ENCODE measurements at places on chromosomes 4 and X. TPM values are rescaled to one million over a fixed set of nuclear protein-coding genes. Genes with fewer than 3 reads are reported as not detected.

PABPC1L2B gene
- 1.3 TPM for total RNA-seq

DNA sequence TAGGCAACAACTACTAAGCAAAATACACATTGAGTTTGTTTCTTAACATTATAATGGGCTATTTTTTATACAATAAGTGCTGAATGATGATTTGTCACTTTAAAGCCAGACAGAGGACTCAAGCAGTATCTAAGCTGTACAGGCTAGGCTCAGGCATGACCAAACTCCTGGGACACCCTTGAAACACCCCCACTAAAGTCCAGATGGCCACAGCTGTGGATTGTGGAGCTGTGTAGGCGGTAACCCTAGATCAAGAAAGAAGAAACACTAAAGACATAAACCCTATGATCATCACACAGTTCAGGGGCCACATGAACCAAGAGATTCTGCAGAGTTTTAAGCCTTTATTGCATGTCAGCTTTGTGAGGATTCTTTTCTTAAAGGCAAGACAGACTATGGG, 25.1 kb downstream of the TAB3 start:
- no peak for DNase-seq

DNA sequence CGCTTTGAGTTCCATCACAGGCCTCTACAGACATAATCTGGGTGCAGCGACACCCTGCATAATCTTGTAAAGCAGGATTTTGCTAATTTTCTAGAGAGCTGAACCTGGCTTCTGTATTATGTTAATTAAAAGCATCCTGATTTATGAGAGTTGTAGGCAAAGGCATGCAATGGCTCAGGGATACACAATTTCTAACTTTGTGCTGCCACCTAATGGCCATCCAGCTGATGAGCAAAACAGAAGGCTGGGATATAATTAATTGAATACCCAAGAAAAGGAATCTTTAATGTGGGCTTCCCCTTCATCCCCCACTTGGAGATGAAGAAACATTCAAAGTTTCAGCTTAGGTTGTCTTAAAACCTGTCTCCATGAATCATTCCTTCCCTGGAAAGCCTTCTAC, 78.1 kb downstream of the BMP15 start:
- DNase-seq: peak; percentile 11

DNA sequence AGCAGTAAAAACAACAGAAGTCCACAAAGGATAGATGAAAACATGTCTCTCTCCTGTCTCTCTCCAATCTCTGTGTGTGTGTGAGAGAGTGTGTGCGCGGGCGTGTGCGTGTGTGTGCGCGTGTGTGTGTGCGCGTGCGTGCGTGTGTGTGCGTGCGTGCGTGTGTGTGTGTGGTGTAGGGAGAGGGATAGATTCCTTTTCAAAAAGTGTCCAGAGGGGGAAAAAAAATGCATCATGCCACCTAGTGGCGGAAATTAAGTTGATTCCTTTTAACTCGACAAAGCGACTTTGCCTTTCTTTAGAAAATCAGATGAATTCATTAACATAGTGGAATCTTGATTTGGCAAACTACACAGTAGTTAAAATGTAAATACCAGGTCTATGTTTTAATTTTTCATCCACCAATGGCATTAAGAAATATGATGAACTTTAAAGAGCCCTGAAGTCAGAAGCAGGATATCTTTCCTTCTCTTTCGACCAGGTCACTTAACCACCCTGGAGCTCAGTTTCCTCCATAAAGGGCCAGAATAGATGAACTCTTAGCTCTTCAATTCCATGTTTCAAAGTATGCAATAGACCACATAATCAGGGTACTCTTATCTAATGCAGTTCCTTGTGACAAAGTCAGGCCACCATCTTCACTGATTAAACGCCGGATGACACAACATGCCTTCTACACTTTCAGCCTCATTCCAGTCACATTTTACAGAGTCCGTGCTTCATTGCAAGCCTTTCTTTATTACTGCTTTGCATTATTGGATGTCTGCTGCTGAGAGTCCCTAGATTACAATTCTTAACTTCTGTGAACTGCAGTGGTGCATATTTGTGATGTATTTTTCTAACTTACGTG, 162.8 kb downstream of the FBXO8 start:
- peak; percentile 91 for DNase-seq

DNA sequence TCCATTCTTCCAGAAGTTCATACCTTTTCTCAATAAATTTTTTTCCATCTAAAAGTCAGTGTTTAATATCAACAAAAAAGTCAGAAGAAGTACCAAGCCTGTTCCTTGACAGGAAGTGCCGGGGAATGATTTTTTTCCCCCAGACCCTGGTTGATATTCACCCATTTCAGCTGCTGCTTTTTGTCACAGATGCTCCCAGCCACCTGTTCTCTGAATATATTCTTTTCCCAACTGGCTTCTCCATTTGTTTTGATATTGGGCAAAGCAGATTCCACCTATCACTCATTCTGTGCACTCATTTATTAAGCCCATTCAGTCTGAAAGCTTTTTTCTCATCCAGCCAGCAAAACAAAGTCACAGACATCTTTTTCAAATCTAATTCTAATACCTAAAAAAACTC, 139.9 kb downstream of the FRMPD4 start:
- no peak for DNase-seq
